ENCODE measurements at places on chromosomes 2 and 18.

- DNase-seq: no peak
Measured at GRCh38 chr2:128911276-128911675, 592.6 kb upstream of the HS6ST1 start.

- DNase-seq: no peak
Measured at GRCh38 chr2:169007356-169007755, 23.8 kb downstream of the ABCB11 start.

DNA sequence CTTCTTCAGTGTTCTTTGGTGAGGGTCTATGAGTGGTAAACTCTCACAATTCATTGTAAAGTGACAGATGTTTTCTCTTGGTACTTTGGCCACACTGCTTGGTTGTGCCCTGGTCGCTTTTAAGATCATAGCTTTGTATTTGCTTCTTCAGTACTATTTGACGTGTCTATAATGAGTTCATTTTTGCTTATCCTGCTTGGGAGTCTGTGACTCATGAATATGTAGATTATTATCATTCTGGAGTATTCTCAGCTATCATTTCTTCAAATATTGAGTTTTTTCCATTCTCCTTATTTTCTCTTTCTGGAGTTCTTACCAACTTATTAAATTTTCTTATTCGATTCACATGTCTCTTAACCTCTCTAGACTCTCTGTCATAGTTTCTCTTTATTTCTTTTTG is 73.0 kb upstream of the HS6ST1 start:
- DNase-seq: no peak

DNA sequence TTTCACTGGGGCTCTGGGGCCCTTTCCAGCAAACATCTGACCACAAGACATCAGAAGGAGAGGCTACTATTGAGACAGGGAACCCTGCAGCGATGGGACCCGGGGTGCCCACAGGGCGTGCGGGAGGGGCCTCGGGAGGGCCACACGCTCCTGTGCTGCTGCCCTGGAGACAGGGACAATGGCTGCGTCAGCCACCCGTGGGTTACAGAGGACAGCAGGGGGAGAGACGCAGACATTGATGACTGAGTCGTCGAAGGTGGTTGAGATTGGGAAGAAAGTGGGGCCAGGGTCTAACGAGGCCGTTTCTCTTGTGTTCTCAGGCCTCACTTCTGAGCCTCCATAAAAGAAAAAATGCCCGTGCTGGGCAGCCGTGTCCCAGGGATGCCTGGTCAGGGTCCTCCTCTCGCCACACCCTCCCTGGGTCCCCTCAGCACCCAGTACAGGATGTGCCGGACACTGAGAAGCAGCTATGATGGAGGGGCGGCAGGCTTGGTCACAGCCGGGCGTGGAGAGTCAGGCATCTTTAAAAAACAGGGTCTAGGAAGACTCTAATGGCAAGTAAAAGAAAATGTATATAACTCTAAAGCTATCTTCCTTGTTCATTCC is 73.9 kb downstream of the NDUFA10 start:
- DNase-seq: no peak

GRCh38 chr2:203412546-203413331 is 84.5 kb downstream of the ABI2 start:
- no peak for DNase-seq

DNA sequence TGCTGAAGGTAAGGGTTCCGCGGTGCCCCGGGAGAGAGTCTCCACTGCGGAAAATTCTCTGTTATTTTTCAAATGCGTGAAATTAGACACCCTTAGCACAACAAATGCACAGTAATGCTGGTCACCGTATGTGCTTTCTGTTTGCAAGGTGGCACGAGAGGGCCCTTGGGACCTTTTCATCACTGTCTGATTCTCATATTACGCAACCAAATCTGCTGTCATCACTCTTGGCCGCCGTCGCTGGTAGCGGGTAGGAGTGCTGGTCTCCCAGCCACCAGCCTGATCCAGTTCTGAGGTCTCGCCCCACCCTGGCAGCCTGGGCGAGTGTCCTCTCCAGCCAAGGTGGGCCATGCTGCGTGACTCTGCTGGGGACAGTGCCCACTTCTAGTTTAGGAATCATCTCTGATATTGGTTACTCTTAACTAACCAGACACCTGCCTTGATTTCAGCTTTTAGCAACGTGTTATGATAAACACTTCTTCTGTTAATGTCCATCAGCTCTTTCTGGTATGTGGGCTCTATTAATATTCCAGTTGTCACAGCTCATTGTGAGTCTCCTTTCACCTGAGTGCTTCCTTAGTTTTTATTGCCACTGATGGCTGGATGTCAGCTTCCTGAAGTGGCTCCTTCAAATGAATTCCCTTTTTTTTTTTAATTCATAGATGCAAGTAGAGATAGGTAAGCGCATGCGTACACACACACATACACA is 199.4 kb downstream of the GBX2 start:
- DNase-seq: no peak

DNA sequence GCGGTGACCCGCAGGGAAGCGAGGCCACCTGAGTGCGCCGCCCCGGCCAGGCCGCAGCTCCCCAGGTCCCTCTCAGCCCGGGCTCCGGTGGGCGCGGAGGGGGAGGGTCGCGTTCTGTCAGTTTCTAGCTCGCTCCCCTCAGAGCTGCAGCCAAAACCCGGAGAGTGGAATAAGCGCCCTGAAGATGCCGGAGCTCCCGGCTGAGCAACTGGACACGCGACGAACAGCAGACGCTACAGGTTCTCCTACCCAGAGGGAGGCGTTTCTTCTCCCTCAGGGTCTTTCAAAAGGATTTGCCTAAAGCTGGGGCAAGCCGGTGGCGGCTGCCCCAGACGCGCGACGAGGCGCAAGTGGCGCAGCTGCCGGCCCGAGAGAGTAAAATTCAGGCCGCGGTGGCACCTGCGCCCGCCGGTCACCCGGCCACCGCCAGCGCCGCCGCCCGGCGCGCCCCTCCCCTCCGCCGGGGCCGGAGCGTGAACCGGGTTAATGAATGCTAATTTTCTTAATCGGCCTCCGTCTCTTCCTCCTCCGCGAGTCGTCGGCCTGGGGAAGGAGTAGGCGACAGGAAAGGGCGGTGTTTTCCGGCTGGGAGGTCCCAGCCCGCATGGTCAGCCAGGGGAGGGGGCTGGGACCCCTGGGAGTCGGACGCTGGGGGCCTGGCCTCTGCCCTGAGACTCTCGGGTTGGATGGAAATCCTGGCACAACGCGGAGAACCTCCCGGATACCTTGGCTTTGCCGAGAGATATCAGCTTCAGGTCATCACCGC is 845 bp upstream of the CDC42EP3 start:
- peak; percentile 85 for DNase-seq

DNA sequence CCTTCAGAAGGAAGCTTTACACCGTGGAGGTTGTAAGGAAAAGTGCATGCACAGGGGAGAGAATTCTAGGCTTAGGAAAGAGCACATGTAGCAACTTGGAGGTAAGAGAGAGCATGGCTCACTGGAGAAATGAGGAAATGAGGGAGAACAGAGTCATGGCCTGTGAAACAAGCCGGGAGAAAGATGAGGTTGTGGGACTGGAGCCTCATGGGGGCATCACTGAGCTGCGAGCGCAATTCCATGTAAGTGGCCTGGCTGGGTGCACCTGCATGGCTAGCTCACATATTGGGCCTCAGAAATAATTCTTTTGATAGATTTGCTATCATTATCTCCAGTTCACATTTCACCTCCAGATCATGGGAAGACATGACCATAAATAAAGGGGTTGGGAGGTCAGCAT is 785.5 kb upstream of the RAB6C start:
- DNase-seq: no peak

- DNase-seq: no peak
Measured at GRCh38 chr18:50099725-50100407, 95.1 kb downstream of the MYO5B start.

DNA sequence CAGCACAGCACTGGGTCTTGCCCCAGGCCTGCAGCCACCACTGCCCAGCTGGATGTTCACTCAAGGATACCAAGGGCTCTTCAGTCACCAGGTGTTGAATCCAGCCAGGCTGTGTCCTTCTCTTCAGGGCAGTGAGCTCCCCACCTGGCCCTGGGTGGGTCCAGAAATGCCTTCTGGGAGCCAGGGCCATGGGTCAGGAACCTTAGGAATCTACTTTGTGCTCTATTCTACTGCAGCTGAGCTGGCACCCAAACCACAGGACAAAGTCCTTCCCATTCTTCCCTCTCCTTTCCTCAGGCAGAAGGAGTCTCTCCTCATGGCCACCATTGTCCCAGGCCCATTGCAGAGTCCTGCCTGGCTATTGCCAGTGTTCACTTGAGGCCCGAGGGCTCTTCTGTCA is 13.0 kb downstream of the STRADB start:
- DNase-seq: no peak

GRCh38 chr2:46574457-46575355 is 95.3 kb downstream of the TMEM247 start:
- no peak for DNase-seq

DNA sequence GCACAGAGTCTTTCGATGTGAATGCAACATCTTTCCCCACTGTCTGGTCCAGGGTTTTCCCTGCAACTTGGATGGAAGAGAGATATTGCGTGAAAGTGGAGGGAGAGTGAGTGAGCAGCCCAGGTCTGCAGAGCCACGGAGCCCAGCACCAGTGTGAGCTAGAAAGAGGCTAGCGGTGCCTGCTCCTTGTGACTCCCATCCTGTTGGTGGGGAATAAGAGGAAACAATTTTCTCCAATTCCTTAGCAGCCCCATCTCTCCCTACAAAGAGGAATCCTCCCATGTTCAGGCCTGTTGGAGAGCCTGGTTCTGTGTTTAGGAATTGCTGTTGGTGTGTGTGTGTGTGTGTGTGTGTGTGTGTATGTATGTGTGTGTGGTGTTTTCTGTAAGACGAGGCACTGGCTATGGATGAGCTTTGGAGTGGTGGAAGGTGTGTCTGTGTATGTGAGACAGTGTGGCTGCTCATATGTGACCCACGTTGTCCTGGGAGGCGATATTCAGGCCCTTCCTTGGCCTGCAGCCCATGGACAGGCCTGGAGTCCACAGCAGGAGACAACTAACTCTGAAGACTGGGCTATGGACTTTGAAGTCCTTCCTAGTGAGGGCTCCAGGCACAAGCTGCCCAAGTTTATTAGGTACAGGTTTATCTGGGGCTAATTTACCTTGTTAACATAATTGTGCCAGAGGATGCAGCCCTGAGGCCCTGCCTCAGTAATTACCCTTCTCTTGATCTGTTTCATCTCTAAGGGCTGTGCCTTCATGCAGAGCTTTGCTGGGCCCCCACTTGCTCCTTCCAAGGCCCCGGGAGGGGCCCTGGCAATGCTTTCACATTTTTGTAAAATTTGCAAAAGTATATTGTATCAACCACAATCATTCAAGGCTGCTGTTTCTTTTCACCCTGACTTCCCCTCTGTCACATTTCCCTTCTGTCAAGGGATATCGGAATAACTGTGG is 88.6 kb upstream of the HAAO start:
- peak; percentile 38 for DNase-seq

DNA sequence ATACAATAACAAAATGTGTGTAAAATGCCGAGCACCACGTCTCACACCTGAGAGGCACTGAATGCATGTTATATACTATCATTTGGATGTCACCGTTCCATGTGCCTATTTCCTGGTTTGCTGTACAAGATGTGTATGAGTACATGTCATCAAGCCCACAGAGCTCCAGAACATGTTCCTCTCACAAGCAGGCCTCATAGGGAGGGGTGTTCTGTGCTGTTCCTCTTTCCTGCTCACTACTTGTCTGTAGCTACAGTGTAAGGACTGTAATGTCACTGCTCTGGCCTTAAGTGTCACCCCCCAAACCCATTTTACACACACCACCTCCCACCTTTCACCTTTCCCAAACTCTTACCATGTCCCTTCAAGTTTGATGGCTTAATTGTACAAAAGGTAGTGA is 1.8 kb downstream of the AFF3 start:
- DNase-seq: peak; percentile 92

- no peak for DNase-seq
Measured at GRCh38 chr2:42979870-42980763, 187.7 kb upstream of the HAAO start.

- DNase-seq: no peak
Measured at GRCh38 chr18:43789234-43790000, 512.1 kb upstream of the SYT4 start.

GRCh38 chr2:128441341-128442052 is 122.8 kb upstream of the HS6ST1 start:
- no peak for DNase-seq

DNA sequence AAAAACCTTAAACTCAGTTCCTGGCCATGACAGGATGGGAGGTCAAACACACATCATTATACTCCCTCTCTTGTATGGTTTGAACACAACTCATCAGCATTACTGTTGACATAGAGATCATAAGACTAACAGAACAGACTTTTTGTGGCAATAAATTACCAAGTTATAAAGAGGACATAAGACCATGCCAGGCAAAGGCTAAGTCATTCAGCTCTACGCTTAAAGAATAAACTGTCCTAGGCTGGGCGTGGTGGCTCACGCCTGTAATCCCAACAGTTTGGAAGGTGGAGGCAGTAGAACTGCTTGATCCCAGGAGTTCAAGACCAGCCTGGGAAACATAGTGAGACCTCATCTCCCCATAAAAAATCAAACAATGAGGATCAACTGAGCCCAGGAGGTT is 16.4 kb downstream of the NLRC4 start:
- no peak for DNase-seq

- no peak for DNase-seq
Measured at GRCh38 chr2:106991866-106992265, 105.9 kb upstream of the ST6GAL2 start.

DNA sequence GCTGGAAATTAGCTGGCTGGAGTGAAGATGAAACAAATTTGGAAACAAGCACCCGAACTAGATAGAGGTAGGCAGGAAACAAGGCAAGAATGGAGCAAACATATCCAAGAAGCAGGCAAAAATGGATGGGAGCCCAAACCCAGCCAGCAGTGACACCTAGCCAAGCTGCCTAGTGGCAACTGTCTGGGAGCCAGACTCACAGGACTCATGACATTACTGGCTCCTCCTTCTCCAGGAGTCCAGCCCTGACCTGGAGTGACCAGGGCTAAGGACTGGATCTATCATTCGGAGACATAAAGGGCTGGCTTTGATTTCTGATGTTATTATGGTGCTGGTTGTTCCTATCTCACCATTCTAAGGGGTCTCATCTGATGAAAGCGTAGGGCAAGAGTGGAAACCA is 21.3 kb upstream of the ALK start:
- no peak for DNase-seq

GRCh38 chr18:59983506-59983905 is 83.7 kb downstream of the PMAIP1 start:
- DNase-seq: no peak

DNA sequence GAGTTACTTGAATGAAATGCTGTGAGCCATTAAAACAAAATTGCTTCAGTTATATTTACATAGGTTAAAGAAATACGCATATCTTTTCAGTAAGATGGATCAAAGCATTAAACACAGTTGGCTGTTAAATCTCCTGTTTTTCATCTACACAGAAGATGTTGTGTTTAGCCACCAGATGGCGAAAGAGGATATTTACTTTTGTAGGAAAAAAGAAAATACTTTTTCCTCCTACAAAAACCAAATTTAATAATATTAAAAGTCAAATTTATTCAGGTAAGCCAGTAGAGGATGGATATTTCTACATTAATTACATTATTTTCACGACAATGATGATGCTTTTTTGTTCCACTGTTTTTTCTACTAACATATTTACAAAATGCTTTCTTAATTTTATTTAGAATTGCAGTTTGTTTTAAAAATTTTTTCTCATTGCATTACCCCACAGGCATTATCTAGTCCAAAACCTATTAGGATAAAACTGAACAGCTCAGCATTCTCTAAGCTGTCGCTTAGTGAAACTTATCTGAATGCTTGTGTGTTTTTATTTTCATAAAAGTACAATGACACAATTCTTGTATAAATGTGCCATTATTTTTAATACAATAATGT is 173.7 kb downstream of the ASXL3 start:
- no peak for DNase-seq

- DNase-seq: no peak
Measured at GRCh38 chr2:157890969-157891642, 15.0 kb upstream of the ACVR1 start.

- no peak for DNase-seq
Measured at GRCh38 chr2:30145826-30146336, 926 bp upstream of the YPEL5 start.
